Stimulated activated naive CD4-positive, alpha-beta T cell (primary cell): ENCODE measurements at places on chromosomes 4 and X.

DNA sequence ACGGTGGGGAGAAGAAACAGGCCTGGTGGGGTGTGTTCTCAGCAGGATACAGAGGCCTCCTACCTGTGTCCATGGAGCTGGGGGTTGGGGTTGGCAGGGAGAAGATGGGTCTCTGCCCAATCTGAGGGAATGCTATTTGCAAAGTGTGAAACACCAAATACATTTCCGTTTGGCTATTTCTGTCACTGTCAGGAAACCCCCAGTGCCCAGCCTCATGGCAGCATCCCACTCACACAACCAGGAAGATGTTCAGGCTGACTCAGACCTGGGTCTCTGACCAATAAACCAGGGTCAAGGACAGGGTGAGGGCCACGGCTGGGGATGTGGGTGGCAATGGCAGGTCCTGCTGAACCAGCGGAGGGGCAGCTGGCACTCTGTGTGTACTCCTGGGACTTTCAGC is 41.3 kb downstream of the BCOR start:
- no peak for DNase-seq

GRCh38 chr4:76203541-76203940 is 10.1 kb downstream of the SCARB2 start:
- DNase-seq, result no peak

DNA sequence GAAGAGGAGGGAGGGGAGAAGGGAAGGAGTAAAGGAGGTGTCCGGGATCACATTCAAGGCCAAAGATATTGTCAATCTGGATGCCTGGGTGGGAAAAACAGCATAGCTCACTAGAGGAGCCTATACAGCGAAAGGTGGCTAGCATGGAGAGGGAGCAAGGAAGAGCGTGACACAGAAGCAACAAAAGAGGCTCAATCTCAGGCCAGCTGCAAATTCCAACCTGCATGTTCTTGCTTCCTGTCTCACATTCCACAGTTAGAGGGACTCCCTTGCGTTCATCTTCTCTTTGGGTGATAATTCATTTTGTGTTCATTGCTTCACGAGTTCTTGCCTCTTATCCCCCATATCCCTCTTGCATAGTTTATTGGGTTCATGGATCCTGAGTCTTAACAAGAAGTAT is 3.0 kb upstream of the CLNK start:
- no peak for DNase-seq

- DNase-seq, result no peak
These were observed 238.4 kb upstream of the PSAPL1 start for GRCh38 chr4:7673121-7673520.

GRCh38 chr4:182894681-182895275 is 22.4 kb downstream of the DCTD start:
- no peak for DNase-seq

GRCh38 chrX:15525664-15526416 is 25.2 kb downstream of the BMX start:
- no peak for DNase-seq

GRCh38 chr4:108119199-108119800 is 49.4 kb downstream of the LEF1 start:
- no peak for DNase-seq
